Nephron progenitor cell (in vitro differentiated cells): ENCODE measurements at places on chromosomes 4 and X.

- no peak for DNase-seq
These were observed 5.2 kb upstream of the NDNF start for GRCh38 chr4:121077496-121077895.

DNA sequence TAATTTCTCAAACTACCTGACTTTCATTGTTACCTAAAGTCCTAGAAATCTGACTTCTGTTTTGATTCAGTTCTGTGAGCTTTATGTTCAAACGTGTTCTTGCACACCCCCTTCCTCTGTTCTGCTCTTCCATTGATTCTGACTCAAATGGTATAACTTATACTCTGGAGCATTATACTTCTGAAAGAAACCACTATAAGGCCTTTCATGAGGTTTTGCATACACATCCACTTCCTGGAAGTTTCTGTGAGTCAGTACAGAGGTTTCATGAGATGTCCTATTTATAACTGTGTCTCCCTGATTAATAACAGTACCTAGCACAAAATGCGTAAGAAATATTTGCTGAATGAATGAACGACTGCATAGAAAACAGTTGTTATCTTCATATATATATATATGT is 540.2 kb upstream of the CT83 start:
- no peak for DNase-seq

DNA sequence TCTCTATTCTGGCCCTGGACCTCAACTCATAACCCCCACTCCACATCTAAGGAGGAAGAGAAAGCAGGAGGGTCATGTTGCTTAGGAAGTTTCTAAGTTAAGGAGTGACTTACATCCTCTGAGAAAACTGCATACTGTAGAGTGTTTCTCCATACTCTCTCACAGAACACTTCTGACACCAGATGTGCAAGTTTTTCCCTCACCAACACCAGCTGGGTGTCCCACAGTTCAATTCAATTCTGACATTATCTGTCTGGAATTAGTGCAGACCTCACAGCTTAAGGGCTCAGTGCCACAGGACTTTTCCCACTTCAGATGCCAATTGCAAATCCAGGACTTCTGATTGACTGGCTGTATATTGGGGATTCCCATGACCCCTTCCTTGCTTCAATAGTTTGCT is 89.0 kb upstream of the SFRP2 start:
- DNase-seq, result no peak

GRCh38 chr4:56086561-56086960 is 137.8 kb downstream of the CEP135 start:
- no peak for DNase-seq

DNA sequence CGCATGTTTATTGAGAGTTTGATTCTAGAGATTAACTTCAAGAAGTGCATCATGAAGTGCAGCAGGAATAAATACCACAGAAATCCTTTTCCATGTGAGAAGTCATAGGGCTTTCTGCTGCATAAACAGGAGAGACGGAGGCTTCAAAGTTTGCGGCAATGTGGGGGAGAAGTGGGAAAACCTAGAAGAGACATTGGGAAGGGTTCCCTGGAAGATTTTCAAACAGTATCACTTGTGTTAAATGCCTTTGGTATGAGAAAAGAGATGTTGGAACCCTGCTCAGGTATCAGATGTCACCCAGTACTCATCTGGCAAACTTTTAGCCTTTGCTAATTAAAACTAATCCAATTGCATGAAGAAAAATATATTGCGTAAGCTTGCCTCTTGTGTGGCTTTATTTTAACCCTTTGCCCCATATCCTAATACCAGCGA is 15.4 kb downstream of the NHS start:
- no peak for DNase-seq

GRCh38 chr4:7393601-7394575 is 40.8 kb downstream of the PSAPL1 start:
- DNase-seq, result no peak
